ENCODE measurements at places on chromosomes 4 and X. TPM values are rescaled to one million over a fixed set of nuclear protein-coding genes. Genes with fewer than 3 reads are reported as not detected.

MTNR1A gene
- total RNA-seq, result not detected

MGAT4D gene
- total RNA-seq, result not detected

DDIT4L gene
- 1.8 TPM for total RNA-seq

RNF128 gene
- not detected for total RNA-seq

PFKFB1 gene
- not detected for total RNA-seq

GALNTL6 gene
- total RNA-seq, result 0.92 TPM

DGKK gene
- not detected for total RNA-seq

GJB1 gene
- total RNA-seq, result not detected

FAM9B gene
- not detected for total RNA-seq

FHDC1 gene
- 0.35 TPM for total RNA-seq

- DNase-seq, result no peak
Measured at GRCh38 chrX:2342874-2343273, 157.9 kb downstream of the DHRSX start.

- no peak for DNase-seq
Measured at GRCh38 chr4:143539670-143540023, 26.1 kb downstream of the SMARCA5 start.

DNA sequence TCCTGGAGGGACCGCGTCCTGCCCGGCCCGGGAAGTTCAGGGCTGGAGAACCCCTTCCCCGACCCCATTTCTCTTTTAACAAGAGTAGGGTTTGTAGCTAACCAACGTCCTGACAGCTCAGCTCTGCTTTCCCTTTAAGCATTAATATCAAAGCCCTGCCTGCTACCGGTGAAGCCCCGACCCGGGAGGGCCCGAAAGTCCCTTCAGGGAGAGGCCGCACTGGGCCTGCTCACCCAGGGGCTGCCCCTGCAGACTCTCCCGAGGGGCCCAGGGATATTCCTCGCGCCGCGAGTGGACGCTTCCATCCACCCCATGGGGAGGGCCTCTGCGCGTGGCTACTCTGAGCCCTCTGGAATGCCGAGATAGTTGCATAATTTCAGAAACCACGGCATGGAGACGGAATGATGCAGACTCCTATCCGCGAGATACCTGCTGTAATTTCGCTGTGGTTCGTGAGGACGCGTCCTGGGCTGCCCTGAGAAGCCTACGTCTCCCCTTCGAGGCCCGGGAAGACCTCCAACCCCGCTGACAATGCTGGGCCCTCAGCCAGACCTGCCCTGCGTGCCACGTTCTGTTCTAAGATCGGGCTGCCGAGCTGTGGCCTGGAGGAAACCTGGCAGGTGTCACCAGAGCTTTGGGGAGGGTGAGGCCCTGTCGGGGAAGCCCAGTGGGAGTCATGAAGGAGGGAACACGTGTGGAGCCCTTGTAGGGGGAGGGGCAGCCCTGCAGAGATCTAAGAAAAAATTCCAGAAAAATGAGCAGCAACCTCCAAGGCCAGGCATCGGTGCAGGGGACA is 999 bp upstream of the CTBP1 start:
- no peak for DNase-seq

DNA sequence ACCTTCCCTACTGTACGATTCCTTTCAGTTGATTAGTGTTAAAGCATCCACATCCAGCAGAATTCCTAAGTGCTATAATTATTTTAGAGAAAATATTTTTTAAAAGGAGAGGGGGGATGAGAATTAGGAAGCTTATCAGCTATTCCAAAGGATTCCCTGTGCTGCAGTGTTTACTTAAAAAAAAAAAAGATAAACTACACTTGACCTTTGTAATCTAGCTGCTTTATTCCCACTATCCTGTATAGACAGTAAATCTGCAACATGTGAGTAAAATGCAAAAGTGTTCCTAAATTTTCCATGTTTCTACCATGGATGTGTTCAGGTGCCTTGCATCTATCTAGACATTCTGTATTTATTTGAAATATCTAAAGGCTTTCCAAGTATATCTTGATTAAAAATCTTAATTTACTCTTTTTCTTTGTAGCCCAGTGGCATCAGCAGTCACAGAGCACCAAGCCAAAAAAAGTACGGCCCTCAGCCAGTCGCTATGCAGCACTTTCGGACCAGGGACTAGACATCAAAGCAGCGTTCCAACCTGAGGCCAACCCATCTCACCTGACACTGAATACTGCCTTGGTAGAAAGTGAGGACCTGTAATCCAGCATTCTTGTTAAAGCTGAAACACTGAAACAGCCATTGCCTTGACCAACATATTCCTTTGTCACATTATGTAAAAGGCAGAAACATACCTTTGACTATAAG is 84.1 kb downstream of the CBR4 start:
- DNase-seq, result no peak

- DNase-seq, result no peak
Measured at GRCh38 chr4:122552898-122553297, 68.0 kb downstream of the IL21 start.

DNA sequence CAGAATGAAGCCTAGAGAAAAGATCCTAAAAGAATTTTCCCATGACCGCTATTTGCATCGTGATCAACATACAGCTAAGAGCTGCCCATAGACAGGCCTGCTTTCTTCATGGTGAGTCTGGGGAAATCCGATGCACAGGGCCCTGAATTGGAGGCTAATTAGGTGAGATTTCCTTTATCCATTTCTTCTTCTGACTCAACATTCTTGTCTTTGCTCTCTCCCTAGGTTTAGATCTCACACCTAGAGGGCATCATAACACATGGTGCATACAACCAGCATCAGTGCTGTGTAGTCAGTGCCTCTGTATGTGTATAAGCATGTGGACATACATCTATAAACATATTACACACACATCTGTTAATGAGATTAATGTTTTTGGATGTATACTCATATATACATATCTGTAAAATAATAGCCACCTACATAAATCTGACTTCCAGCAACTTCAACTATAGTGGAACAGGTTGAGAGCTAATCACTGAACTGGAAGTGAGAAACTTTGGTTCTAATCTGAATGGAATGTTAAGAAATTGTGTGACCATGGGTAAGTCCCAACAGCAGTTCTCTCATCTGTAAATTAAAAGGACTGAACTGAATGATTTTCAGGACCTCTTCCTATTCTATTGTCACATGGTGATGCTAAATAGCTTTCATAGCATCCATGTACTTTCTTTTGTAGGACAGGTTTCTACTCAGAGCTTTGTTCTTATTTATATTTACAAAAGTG is 17.5 kb downstream of the GATB start:
- no peak for DNase-seq

DNA sequence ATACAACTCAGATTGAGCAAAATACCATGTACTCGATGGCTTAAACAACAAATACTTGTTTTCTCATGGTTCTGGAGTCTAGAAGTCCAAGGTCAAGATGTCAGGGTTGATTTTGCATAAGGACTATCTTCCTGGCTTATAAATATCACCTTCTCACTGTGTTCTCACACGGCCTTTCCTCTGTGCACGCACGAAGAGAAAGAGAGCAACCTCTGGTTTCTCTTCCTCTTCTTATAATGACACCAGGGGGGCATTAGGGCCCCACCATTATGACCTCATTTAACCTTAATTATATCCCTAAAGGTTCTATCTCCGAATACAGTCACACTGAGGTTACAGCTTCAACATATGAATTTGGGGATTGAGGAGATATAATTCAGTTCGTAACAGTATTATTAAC is 504.0 kb downstream of the MAGEE1 start:
- DNase-seq, result no peak

DNA sequence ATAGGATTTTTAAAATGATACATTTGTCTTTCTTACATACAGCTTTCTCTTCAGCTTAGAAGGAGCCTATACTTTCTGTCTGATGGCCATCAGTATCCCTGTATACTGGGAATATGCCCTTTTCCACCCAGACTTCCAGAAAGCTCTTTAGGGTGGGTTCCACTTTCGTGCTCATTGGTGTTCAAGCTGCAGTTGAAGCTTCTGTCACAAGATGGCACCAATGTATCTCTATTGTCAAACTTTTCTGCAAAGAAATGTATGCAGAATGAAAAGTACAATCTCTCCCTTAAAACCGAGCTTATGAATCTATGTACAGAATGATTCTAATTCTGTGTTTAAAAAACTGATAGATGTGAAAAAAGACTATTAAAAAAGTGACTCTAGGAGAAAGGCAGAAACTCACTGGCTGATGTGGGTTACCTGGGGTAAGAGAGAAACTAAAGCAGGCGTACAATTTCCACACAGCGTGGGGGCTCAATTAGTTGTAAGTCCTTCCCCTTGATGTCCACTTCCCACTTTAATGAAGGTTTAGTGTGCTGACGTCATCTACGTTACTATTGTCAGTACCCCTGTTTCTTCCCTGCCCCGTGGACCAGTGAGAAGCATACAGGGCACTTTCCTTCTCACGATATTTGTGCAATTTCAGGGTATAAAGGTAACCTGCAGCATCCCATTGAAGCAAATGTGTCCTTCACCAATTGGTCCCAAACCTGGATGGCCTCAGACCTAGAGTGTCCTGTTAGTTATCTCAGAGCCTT is 57.3 kb upstream of the TCEAL2 start:
- DNase-seq, result no peak

DNA sequence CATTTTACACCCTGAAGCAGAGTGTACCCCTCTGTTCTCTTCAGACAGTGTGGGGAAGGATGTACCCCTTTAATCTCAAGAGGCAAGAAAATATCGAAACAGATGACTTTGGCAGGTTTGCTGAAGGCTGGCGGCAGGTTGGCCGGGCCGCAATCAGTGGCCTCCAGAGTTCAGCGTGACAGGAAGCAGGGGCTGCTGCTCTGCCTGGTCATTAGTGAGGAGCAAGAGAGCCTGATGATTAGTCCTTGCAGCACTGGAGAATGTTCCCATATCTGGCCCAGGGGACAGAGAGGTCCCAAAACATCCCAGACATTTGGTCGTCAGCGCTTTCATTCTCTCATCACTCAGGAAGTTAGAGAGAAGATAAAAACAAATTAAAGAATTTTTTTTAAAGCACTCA is 352.8 kb downstream of the SPRY1 start:
- no peak for DNase-seq

- peak; percentile 47 for DNase-seq
Measured at GRCh38 chr4:76179398-76180318, 31.5 kb upstream of the NUP54 start.

- DNase-seq, result no peak
Measured at GRCh38 chrX:16903274-16904022, 33.3 kb upstream of the RBBP7 start.

DNA sequence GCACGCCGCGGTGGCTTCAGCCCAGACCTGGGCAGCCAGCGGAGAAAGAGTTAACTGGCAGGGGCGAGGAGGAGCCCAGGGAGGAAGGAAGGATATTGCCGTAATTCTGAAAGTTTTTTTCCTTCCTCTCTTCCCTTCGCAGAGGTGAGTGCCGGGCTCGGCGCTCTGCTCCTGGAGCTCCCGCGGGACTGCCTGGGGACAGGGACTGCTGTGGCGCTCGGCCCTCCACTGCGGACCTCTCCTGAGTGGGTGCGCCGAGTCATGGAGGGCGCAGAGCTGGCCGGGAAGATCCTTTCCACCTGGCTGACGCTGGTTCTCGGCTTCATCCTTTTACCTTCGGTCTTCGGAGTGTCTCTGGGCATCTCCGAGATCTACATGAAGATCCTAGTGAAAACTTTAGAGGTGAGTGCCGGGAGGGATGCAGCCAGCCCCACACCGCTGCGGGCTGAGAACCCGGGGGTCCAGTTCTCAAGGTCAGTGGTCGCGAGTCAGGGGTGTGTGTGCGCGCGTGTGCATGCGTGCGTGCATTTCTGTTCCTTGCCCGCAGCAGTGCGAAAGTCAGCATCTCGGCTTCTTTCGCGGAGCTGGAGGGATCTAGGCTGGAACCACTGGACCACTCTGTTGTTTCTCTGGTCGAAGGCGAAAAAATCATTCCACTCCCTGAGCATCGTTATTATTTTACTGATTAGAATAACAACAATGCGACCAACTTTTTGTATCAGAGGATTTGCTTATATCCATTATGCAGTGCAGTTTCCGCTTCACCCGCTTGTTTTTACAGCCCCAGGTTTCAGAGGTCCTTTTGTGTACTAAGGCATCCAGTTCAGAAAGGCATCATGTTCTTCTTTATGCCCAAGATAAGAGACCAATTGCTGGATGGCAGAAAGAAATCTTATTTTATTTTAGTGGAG is 709 bp downstream of the GPAT3 start:
- no peak for DNase-seq

DNA sequence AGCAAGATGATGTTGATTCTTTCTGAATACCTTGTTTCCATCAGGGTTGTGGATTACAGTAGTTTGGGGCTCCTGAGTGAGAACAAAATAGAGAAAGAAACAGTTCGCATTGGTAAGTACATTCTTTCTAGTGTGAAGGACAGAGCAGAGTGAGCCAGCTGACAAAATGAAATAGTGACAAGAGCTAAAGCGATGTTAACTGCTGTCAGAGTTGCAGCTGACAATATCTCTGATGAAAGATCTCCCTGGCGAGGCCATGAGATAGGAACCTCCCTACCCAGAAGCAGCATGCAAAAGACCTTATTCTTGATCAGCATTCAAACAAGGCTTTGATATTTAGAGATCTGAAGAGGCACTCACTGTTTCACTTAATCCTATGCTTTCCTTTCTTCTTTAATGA is 258.6 kb downstream of the CAMK2D start:
- DNase-seq, result no peak

DNA sequence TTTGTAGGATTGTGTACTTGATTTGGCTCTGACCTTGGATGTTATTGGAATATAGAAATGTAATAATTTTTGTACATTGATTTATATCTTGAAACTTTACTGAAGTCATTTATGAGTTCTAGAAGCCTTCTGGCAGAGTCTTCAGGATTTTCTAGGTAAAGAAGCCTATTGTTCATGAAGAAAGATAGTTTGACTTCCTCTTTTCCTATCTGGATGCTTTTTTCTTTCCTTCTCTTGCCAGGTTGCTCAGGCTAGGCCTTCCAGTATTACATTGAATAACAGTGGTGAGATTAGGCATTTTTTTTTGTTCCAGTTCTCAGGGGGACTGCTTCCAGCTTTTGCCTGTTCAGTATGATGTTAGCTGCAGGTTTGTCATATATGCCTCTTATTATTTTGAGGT is 191.1 kb downstream of the NAA11 start:
- no peak for DNase-seq

GRCh38 chr4:8052160-8052691 is 106.4 kb downstream of the ABLIM2 start:
- DNase-seq, result no peak

DNA sequence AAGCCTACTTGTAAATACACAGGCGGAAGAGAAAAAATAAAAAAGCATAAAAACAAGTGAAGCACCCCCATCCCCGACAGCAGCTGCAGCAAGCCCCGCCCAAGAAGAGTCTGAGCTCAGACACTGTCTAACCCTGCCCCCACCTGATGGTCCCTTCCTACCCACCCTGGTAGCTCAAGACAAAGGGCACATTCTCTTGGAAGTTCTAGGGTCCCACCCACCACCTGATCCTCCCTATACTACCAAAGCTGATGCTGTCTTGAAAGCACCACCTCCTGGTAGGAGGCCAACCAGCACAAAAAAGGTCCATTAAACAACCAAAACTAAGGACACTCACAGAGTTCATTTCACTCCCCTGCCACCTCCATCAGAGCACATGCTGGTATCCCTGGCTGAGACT is 308.2 kb downstream of the KLHL13 start:
- DNase-seq, result no peak

DNA sequence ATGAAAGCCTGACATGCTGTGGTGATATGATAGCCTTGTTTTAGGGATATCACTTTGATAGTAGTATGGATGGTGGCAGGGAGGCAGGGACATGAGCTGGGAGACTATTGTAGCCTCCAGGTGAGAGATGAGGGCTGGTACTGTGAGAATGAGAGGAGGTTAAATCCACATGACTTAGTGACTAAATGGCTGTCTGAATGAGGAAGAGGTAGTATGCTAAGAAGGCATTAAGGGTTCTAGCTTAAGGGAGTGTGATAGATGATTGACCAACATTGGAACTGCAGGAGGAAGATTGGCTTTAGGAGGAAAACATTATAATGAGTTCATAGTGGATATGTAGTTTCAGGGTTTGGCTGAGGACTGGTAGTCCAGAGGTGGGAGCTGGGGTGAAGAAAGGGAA is 195.0 kb upstream of the ANK2 start:
- no peak for DNase-seq
